ENCODE measurements at places on chromosomes 16 and 17.

GRCh38 chr16:17246974-17247732, 223.6 kb downstream of the XYLT1 start:
- DNase-seq, result no peak

DNA sequence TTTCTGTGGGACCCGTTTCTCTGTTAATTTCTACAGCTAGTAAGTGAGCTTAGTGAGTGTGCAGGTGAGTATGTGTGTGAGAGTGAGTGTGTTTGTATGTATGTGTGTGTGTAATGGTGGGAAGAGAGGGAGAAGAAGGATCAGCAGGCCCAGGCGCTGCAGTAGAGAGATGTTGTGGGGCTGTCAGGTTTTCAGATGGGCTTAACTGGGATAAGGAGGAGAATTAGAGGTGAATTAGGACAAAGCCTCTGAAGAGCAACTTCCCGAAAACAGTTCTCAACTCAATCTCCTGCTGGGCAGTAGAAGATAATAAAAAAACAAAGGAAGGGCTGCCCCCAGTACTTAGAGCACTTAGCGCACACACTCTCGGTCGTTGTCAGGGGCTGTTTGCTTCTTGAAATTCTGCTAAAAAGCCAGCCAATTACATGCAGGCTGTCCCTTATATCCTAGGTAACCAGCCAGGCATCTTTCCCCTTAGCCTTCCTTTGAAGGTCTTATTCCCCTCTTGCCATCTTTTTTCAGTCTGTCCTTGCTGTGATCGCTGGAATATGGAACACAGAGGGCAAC, 63.4 kb downstream of the CLEC16A start:
- DNase-seq, result no peak

- DNase-seq, result no peak
These were observed at the start of gene KRT31 for GRCh38 chr17:41396996-41397660. Gene KRT31, minus strand, starts transcription at chr17:41397608. Its CDS starts 69 bp downstream, at chr17:41397539.

GRCh38 chr17:72699545-72699944, 392.9 kb downstream of the SLC39A11 start:
- DNase-seq, result peak; percentile 70

- DNase-seq, result no peak
These were observed 197.1 kb upstream of the TBX2 start for GRCh38 chr17:61202564-61202963.

- DNase-seq, result peak; percentile 68
These were observed 2.4 kb upstream of the PERCC1 start for GRCh38 chr16:1428511-1428910.

- DNase-seq, result no peak
These were observed 80.8 kb upstream of the DYNLRB2 start for GRCh38 chr16:80459966-80460365.

GRCh38 chr17:3710951-3711383, 12.7 kb upstream of the HASPIN start:
- DNase-seq, result peak; percentile 57

DNA sequence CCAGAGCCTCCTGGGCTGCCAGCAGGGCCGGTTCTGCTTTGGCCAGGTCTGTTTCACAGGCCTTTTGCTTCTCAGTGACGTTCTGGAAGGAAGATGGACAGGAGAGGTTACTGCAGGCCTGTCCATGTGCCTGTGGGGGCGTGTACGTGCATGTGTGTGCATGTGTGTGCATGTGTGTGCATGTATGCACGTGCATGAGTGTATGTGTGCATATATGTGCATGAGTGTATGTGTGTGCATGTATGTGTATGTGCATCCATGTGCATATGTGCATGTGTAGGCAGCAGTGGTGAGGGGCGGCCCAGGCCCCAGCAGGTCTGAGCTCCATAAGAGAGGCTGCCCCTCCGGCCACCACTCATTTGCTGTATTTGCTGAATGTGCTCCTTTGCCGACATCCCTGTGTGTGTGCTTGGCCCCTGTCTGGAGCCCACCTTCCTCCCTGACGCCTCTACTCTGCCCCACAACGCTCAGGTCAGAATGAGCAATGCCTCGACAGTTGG, 81.8 kb downstream of the PGS1 start:
- no peak for DNase-seq

GRCh38 chr17:18859256-18859655, 1.3 kb downstream of the PRPSAP2 start:
- no peak for DNase-seq

DNA sequence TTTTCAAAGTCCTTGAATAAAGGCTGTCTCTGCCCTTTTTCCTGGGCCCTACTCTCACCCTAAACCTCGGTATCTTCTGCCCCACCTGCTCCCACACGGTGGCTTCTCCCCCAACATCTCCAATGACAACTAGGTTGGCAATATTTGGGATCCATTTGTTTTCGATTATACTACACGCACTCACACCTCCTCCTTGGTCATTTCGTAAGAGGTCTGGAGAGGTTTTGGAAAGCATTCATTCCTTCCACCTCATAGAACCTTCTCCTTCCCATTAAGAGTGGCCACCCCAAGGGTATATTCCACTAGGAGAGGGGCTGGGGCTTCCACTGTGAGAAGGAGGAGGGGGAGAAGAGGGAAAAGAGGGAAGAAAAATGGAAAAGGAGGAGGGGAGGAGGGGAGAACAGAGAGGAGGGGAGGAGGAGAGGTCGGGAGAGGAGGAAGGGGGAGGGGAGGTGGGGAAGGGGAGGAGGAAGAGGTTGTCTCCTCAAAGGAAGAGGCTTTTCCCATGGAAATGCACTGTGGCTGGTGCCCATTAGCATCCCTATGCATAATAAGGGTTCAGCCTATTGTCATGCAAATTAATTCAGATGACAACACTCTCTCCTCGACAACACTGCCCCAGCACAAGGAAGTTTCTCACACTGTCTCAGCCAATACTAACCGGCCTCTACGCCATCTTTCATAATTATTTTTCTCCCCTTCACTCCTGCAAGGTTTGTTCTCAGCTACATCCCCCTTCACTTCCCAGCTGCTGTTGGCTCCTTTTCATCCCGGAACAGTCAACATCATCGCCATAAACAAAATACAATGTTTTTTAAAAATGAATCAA, 30.0 kb downstream of the SOX9 start:
- DNase-seq, result no peak

DNA sequence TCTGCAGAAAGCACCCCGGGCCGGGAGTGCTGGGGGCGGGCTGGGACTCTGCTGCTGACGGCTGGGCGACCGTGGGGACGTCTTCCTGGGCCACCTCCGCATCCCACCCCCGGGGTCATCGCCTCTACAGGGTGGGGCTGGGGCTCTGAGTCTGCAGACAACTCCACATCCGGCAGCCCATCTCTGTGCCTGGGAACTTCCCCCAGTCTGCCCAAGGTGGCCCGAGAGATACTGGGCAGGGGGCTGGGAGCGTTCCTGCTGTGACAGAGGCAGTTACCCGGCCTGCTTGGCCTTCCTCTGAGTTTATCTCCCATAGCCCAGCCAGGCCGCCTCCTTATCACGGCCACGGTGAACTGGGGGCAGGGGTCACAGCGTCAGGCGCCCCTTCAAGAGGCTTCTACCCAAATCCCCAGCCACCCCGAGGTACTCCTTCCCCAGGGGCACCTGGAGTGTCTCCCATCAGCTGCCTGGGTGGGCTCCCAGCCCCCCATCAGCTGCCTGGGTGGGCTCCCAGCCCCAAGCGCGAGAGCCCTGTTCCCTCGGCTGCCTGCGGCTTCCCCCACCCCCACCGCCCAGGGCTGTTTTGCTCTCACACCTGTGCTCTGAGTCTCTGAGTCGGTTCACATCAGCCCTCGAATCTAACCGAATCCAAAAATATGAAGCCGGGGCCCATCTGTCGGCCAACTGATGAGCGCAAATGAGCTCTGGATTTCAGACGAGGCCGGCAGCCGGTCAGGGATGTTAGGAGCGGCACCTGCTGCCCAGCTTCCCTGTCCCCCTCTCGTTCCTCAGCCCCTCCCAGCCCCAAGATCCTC, 15.6 kb upstream of the CBFA2T3 start:
- no peak for DNase-seq

Measured in MCF 10A (cell line).